ENCODE measurements at places on chromosomes 2 and 18.

DNA sequence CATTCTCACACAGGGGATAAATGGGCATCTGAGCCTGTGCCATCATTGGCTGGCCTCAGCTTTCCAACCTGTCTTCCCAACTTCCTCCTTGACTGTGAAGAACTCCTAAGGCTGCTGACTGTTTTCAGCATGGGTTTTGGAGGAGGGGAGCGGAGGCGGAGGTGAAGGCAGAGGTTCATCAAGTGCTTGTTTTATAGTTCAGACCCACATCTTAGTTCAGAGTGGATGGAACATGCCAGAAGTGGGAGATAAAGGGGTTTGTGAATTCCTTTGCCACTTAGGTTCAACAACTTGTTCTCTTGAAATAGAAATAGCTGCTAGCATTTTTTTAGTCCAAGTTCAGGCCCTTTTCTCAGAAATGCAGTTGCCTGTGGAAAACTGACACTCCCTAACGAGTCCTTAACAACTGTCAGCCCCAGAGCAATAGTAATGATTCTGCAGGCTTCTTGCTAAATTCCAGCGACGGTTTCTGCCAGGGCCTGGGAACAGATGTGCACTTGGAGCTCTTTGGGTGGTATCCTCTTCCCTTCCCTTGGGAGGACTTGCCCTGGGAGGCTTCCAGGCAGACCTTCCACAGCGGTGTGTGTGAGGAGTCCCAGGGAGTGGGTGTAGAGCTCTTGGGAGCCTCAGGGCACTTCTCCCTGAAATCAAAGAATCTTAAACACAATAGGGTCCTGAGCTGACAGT is 30.1 kb upstream of the ITGA6 start:
- no peak for DNase-seq

- DNase-seq = no peak
Observed at GRCh38 chr2:41241325-41242000, 789.6 kb upstream of the SLC8A1 start.

DNA sequence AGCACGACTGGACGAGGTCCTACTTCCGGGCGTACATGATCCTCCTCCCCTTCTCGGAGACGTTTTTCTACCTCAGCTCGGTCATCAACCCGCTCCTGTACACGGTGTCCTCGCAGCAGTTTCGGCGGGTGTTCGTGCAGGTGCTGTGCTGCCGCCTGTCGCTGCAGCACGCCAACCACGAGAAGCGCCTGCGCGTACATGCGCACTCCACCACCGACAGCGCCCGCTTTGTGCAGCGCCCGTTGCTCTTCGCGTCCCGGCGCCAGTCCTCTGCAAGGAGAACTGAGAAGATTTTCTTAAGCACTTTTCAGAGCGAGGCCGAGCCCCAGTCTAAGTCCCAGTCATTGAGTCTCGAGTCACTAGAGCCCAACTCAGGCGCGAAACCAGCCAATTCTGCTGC is 24.8 kb downstream of the LYPD1 start:
- no peak for DNase-seq

GRCh38 chr2:131557558-131558321 is 30.1 kb downstream of the CCDC74A start:
- DNase-seq = no peak
